ENCODE measurements at places on chromosomes 7 and 10. TPM values are rescaled to one million over a fixed set of nuclear protein-coding genes. Genes with fewer than 3 reads are reported as not detected.

GRCh38 chr10:72637398-72637857 is 11.5 kb upstream of the MICU1 start:
- no peak for DNase-seq

DNA sequence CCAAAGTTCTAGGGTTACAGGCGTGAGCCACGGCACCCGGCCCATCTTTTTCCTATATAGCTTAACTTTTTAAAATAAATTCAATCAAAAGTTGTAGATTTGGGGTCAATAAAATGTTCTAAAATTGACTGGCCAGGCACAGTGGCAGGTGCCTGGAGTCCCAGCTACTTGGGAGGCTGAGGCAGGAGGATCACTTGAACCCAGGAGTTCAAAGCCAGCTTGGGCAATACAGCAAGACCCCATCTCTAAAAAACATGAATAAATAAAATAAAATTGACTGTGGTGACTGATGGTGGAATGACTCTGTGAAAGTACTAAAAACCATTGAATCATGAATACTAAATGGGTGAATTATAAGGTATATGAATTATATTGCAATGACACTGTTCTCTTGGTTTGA is 20.8 kb downstream of the P4HA1 start:
- no peak for DNase-seq

DNA sequence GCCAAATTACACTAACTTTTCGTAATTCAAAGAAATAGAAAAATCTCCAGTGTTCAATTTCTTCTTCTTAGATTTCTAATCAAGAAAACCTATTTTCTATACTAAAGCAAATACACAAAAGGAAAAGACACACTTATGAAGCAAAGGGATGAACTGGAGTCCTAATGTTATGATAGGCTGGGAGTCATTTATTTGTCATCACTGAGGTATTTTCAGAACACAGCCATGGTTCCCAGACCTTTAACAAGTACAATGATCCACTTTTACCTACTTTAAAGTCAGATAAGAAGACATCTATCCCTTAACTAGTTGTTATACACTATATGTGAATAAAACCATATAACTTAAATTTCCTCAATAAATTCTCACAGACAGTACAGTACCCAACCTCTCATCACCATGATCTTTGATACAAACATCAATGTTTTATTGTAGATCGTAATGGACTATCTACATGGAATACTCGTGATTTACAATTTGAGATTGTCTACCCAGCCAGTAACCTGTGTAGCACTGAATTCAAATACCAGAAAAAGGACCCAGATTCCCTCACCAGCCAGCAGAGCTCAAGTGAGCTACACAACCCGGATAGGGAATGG is 12.5 kb downstream of the ASNS start:
- no peak for DNase-seq

DNA sequence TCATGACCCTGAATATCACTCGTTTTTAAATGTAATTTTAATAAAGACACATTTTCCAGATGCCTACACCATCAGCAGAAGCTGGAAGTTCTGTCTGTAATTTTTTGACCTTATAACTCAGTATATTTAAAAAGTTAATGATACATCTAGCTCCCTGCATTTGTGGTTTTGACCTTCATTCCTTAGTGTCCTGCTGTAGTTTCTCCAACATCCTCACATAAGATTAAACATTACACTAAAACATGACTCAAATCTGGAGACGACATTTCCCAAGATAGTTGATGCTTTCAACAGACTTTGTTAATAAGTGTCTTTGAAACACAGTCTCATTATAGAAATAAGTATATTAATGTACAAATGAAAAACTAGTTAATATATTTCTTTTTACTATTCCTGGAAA is 363.1 kb downstream of the POM121L12 start:
- DNase-seq = no peak

GRCh38 chr7:46871516-46871915 is 710.4 kb downstream of the TNS3 start:
- no peak for DNase-seq

DNA sequence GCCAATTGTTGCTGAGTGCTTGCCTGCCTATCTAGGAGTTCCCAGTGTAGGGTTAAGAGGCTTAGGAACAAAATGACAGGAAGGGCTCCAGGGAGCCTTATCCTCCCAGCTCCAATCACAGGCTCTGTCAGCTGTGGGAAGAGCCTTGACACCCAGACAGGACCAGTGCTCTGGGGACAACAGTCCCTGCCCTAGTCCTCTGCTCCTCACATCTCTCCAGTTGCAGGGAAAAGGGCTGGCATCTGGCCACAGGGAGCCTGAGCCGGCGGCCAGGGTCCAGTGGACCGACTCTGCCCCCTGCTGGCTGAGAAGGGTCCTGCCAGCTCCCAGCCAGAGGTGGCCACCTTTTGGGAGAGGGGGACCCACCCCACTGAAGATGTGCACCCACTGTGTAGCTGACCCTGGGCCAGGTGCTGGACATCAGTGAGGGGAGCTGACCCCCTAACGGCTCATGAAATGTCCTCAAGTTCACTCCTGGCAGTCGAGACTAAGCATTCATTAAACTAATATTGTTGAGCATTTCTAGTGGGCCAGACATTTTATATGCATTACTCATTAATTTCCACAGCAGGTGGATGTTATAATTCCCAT is 17.6 kb downstream of the DNAJB12 start:
- peak; percentile 85 for DNase-seq

CUBN gene
- total RNA-seq = 2.4 TPM

GRCh38 chr10:11444155-11444530 is 167.3 kb downstream of the USP6NL start:
- no peak for DNase-seq

GRCh38 chr10:77357611-77358310 is 279.8 kb downstream of the KCNMA1 start:
- DNase-seq = no peak

- no peak for DNase-seq
Measured at GRCh38 chr10:118570591-118570990, 24.9 kb downstream of the PRLHR start.

CARD11 gene
- total RNA-seq = 3.5 TPM

DNA sequence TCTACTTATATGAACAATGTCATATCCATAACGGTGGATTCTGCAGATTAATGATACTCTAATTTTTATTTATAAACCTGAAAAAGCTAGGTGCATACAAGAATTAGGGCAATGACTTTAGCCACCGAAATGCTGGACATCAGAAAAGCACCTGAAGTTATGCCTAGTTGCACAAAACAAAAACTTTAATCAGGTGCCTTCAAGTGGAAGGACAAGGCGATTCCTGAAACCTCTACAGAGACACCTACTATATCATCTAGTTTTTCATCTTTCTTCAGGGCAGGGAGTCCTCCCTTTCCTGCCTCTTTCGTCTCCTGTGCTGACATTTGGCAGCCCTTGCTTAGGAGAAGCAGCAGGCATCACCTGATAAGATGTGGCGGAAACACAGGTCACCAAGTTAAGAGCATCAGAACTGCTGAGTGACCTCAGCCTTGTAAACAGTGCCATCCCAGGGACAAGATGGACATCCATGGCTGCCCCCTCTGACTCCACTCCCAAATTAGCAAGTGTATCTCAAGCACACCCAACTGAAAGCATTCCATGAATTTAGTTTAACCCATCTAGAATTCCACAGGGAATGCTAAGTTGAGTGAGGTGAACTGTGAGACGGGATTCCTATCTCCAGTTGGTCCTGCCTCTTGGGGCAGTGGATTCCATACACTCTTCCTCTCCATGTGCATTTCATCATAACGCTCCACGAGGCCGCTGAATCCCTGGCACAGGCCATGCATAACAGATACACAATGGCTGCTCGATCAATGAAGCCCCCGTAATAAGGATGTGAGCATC is 5.8 kb downstream of the ITPRIP start:
- DNase-seq = no peak
